ENCODE measurements at places on chromosomes 6 and 20.

DNA sequence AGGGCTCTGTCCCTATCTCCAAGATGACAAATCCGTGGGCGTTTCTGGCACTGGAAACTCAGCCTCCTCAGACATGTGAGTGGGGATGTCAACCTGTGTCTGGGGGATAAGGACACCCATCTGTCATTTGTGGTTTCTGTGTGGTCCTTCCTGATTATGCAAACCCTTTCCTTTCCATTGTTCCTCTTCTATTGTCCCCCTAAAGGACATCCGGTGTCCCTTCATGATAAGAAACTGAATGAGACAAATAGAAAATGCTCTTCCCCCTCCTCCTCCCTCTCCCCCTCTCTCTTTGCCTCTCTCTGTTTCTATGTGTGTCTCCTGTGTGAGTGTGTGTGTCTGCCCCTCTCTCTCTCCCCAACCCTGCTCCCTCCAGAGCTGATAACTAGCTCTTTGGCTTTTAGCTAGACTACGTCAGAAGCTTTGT, 11.5 kb upstream of the GLP1R start:
- no peak for DNase-seq

DNA sequence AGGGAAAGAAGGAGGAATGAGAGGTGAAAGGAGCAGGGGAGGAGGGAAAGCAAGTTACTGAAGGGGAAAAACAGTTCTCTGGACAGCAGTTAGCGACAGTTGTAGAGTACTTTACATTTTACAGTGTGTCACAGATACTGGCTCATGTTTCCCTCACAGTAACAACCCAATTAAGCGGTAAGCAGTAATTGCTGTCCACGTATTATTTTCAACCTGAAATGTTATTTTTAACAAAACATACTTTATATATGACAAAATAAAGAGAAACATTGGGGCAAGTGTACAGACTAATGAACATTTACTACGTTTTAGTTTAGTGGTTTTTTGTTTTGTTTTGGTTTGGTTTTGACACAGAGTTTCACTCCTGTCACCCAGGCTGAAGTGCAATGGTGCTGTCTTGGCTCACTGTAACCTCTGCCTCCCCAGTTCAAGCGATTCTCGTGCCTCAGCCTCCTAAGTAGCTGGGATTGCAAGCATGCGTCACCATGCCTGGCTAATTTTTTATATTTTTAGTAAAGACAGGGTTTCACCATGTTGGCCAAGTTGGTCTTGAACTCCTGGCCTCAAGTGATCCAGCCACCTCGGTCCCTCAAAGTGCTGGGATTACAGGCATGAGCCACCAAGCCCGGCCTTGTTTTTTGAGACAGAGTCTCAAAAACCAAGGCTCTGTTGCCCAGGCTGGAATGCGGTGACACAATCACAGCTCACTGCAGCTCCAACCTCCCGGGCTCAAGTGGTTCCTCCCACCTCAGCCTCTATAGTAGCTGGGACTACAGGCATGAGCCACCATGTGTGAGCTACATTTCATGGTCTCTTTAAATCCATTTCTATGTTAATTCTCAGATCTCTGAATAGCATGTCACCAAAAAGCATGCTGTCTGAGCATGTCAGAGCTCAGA, 22.6 kb upstream of the BTN3A2 start:
- DNase-seq, result no peak

DNA sequence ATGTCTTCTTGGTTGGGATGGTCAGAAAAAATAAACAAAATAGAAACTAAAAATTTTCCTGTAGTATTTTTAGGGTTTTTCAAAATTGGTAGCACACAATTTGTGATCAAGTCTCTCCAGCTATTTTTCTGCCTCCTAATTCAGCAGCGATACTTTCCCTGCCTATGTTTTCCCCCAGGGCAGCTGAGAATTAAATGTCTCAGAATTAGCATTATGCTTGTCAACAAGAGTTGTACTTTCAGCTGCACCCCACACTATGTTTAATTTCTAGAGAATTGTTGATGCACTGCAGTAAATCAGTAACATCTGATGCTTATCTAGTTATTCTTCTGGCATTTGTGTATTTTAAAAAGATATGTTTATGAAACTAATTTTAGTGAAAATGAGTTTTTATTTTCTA, 34.2 kb upstream of the ZNF337 start:
- no peak for DNase-seq

GRCh38 chr20:37995856-37996605, 37.2 kb downstream of the TTI1 start:
- DNase-seq, result no peak

DNA sequence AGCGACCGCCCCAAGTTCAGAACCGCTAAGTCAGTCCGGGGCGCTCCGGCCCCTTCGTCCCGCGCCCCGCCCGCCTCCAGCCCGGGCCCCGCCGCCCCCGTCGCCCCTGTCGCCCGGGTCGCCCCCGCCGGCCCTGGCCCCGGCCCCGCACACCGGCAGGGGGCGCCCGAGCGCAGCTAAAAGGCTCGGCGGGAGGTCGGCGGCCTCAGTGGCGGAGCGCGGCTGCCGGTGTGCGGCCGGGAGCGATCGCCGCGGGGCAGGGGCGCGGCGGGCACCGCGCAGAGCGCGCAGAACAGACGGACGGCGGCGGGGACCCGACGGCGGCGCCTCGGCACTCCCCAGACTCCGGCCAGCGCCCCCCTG, at the start of gene FNDC1:
Gene FNDC1, plus strand, starts transcription at position 208 of the 363 bp plus-strand sequence. CDS start 197 bp downstream, outside the sequence.
- DNase-seq, result peak; percentile 95

DNA sequence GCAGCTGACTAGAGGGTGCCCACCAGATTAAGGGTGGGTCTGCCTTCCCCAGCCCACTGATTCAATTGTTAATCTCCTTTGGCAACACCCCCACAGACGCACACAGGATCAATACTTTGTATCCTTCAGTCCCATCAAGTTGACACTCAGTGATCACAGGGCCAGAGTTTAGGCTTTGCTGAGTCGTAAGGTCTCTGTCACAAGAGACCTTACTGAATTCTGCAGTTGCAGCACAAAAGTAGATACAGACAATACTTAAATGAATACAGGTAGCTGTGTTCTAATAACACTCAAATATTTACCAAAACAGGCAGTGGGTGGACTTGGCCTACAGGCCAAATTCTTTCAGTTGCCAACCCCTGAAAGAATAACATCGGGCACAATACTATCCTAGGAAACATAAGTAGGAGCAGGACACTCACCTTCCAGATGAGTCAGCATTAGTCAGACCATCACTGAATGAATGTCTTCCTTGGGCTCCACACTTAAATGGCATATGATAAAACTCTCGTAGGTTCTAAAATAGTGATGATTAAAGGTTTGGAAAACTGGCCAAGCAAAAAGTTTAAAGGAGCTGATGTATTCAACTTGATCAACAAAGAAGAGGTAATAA, 190.0 kb downstream of the UBE3D start:
- DNase-seq, result no peak

DNA sequence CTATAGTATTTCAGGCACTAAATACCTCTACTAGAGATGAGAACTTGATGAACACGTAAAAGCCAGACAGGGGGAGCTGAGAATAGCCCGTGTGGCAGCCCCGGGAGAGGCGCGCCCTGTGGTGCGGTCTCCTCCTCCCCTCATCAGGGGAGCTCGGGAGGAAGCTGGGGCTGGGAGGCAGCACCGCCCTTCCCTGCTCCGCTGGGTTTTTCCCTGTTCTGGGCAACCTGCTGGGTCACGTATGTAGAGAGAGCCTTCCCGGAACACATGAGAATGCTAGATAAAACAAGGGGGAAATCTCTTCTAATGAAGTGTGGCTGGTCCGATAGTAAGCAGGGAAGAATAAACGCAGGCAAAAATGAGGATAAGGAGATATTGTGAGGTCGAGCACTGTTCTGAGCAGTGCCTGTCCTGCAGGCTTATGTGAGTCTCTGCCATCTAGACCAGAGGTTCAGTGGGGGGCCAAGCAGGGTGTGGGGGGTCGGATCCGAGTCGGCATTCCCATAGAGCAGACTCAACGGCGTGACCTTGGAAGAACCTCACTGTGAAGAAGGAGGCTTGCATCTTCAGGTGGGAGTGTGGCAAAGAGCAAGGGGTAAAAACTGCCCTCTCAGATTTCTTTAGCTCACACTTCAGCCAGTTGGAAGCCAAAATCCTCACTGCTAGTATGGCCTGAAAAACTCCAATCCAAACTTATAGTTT, 13.4 kb upstream of the RPS6KA2 start:
- DNase-seq, result no peak

DNA sequence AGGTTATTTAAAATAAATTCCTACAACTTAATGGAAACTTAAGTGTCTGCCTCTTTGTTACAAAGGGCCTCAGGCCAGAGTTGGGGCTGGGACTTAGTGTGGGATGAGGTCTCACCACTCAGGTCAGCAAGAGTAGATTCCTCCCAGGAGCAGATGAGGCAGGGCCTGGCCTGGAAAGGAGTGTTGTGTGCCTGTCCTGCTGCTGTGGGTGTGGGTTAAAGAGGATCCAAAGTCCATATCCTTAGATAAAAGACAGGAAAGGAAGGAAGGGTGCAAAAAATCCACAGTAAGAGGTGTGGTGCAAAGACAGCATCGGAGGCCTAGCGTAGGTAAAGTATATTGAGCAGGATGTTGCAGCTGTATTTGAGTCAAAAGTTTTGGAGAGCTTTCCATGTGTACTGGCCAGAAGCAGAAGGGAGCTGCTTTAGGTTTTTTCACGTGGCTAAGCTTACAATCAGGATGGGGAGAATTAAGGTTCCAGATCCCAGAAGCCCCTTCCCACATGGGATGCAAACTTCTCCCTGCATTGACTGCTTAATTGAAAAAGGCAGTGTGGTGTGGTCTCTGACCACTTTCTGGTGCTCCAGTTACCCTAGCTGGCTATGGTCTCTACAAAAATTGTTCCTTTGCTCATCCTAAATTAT, 12.8 kb upstream of the PLCG1 start:
- no peak for DNase-seq

- peak; percentile 37 for DNase-seq
These were observed 271.7 kb downstream of the RFPL4B start for GRCh38 chr6:112618849-112619248.

DNA sequence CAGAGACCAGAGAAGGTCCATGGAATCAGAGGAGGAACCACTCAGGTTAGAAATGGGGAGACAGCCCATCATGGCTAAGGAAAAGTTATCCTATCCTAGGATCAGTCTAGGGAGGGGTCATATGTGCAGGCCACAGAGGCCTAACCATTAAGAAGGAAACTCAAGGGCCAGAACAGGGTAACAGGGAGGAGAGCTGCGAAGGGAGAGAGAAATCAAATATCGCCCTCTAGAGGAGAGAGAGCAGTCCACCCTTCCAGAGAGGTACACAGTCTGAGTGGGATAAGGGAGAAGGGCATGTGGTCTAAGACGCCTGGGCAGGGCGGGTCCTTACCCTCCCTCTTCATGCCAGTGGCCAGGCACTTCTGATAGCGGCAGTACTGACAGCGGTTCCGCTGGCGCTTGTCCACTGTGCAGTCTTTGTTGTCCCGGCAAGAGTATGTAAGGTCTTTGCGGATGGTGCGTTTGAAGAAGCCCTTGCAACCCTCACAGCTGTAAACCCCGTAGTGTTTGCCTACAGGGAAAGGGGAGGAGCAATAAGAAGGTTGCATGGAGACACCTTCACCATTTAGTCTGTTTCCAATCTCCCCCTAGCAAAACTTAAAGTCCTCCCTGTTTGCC, 2.9 kb downstream of the RXRB start:
- DNase-seq, result peak; percentile 74

GRCh38 chr6:128111096-128111495, 210.2 kb upstream of the THEMIS start:
- DNase-seq, result no peak

- no peak for DNase-seq
These were observed 5.0 kb downstream of the SEMG1 start for GRCh38 chr20:45211569-45212474.

DNA sequence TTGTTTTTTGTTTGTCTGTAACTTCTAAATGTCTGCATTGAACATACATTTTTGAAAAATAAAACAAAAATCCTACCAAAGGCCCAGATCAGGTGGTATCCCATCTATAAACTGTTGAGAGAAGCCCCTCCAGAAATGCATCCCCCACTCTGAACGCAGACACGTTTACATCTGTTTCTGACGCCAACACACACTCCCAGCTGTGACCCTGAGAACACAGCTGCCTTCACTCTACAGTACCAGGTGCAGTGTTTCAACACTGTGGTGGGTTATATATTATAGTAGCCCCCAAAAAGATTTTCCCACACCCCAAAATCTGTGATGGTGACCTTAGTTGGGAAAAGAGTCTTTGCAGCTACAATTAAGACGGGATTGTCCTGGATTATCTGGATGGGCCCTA, 199.1 kb upstream of the JARID2 start:
- no peak for DNase-seq

- DNase-seq, result no peak
These were observed 134.6 kb upstream of the BTN3A2 start for GRCh38 chr6:26230351-26230750.
